ENCODE measurements at places on chromosomes 2 and 18. TPM values are rescaled to one million over a fixed set of nuclear protein-coding genes. Genes with fewer than 3 reads are reported as not detected.
A peak's percentile ranks its signal among the peaks of the same experiment; 100 is the strongest.

DNA sequence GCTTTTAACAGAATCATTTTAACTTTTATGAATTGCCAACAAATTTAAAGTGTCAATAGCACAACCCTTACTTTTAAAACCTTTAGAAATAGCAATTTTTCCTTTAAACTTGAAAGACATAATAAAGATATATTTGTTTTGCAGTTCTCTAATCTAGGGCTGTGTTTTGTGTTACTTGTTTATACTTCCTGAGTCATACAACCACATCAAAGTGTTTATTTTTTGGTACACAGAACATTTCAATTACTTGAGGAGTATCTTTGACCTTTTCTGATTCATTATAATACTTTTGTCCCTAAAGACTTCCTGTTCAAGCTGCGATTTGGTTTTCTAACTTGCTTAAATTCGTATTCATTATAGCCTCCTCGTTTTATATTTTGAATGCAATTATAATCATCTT lies 21.8 kb downstream of the TYW5 start:
- DNase-seq = no peak

DNA sequence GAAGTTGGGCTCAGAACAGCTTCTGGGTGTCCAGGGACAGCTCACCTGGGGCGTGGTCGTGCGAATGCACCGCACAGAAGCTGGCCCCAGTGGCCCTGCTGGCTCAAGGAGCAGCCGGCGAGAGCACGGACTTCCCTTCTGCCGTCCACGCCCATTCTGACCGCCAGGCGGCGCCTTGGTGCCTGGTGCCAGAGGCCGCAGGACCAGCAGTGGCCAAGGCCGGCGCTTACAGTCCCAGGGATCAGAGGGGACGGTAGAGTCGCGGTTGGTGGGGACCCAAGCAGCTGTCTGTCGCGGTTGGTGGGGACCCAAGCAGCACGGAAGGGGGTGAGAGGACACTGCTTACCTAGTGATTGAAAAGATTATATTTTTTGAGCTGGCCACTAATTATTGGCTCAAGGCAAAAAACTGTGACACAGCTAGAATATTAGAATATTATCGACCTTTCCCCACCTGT lies 25.7 kb downstream of the NPPC start:
- DNase-seq = peak; percentile 92

GRCh38 chr2:202127687-202128331 lies 54.8 kb downstream of the KIAA2012 start:
- no peak for DNase-seq

Gene DQX1
- total RNA-seq = not detected

GRCh38 chr2:138356178-138356577 lies 145.4 kb upstream of the SPOPL start:
- DNase-seq = no peak

GRCh38 chr2:109594246-109594885 lies 19.4 kb downstream of the SEPTIN10 start:
- DNase-seq = no peak

DNA sequence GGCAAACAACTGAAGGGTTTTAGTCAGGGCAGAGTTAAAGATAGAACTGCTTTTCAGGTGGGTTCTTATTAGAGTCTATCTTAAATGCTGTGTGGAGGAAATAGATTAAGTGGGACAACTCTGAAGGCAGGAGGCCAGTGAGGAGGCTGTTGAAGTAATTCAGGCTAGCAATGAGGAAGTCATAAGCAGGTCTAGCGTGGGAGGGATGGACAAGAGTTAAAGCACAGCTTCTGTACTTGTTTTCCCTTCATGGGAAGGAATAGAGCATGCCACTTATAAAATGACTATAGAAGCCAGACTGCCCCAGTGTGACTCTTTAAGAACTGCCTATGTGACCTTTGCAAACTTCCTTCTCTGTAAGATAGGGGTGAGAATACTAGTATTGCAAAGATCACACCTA lies 202.0 kb upstream of the LRRTM1 start:
- DNase-seq = no peak

Gene PCARE
- total RNA-seq = 0.55 TPM

Gene MAPK4
- total RNA-seq = 7.0 TPM

Measured in upper lobe of right lung (tissue), 1 donor.